ENCODE measurements at places on chromosomes 5 and 9.

DNA sequence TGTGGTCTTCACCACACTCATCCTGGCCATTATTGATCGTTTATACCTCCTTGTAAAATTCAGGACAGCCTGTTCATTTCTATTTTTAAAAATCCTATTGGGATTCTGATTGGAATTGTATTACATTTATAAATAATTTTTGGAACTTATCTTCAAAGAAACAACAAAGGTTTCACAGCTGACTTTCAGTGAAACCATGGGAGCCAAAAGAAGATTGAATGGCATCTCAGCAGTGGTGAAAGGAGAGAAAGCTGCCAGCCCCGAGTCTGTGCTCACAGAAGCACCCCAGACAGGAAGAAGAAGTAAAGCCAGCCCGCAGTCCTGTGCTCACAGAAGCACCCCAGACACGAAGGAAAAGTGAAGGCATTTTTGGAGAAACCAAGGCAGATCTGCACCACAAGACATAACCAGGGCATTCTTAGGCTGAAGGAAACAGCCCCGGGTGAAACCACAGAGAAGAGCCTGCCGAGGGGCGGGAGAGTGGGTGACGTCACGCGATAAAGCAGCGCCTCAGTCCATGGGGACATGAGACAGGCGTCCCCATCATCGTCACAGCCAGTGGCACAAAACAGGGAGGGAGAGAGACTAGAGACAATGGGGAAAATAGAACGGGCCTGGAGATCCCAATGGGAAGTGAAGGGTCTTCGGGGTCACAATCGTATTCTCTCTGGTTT lies 42.5 kb upstream of the SLC9A3 start:
- DNase-seq = no peak

- no peak for DNase-seq
Measured at GRCh38 chr5:54323495-54323894, 13.1 kb upstream of the ARL15 start.

GRCh38 chr9:10237584-10237983 lies 375.2 kb downstream of the PTPRD start:
- no peak for DNase-seq

DNA sequence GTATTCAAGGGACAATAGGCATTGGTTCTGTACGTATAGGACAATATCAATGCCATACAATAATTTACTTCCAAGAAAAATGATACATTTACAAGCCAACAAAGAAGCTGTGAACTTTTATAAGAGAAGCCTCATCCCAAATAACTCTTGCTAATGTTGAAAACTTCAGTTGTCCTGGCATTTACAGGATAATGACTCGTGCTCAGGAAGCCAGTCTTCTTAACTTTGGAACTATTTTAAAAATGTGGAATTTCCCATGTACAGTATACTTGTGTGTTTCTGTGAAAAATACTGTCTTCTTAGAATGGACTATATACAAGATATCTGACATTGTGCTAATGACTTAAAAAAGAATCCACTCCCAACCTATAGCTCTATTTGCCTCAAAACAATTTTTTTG lies 1479.3 kb upstream of the CDH9 start:
- no peak for DNase-seq

GRCh38 chr5:173627860-173628392 lies 11.5 kb upstream of the BOD1 start:
- DNase-seq = peak; percentile 86
